Naive thymus-derived CD8-positive, alpha-beta T cell (primary cell): ENCODE measurements at places on chromosomes 3 and 15.

DNA sequence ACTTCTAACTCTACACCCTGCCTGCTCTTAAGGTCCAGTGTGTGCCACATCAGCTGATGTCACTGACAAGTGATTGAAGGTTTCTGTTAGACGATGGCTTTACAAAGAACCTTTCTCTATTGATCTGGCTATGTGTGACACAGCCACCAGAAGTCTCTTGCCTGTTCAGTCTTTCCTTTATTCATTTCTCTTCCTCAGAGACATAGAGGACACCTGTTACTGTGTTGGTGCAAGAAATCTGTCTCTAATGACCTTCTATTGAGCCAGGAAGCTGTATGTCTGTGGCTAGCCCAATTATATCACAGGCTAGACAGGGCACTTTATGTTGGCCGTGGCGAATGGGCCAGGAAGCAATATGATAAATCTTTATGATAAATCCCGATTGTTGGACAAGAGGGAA, 173.3 kb upstream of the GAP43 start:
- no peaks in the 10 kb centered on the region for H3K36me3 ChIP-seq
- no peak for DNase-seq
- peaks cover 2% of the 10 kb centered on the region for H3K27me3 ChIP-seq
- no peaks in the 10 kb centered on the region for H3K4me1 ChIP-seq
- no peak overlapping the region for H3K27ac ChIP-seq
- H3K4me3 ChIP-seq: no peak overlapping the region

DNA sequence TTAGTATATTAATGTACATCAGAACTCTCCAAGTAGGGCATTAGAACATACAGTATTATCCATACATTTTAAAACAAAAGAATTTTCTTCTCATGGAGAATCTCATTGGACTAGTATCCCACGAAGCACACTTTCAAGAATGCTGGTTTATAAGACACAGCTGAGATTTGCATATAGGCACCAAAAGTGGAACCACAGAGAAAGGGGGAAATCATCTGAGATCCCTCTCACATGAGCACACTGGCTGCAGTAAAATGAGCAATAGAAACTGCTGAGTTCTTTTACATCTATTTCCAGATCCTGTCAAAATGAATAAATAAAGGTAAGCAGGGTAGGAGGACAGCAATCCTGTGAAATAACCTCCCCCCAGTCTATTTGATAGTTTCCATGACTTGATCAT, 665.3 kb downstream of the FHIT start:
- no peak for DNase-seq
- H3K4me3 ChIP-seq: no peak overlapping the region
- H3K36me3 ChIP-seq: no peaks in the 10 kb centered on the region
- no peak overlapping the region for H3K27ac ChIP-seq
- H3K27me3 ChIP-seq: no peaks in the 10 kb centered on the region
- H3K4me1 ChIP-seq: no peaks in the 10 kb centered on the region

DNA sequence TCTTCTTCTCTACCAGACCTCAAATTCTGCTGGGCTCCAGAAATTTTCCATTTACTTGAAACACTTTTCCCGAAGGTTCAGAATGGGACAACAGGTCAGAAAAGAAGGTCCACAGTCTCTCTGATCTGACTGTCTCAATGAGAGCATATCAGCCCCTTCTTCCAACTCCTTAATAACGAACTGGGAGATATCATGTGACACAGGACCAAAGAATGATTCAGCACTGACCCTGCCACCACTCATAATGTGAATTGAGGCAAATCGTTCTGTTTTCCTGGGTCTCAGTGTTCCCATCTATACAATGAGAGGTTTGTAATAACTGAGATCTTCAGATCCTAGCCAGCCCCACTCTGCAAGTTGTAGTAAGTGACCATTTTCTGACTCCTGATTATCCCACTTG, 500.5 kb downstream of the NTRK3 start:
- no peaks in the 10 kb centered on the region for H3K4me1 ChIP-seq
- no peak for DNase-seq
- H3K27ac ChIP-seq: no peak overlapping the region
- peaks cover 2% of the 10 kb centered on the region for H3K27me3 ChIP-seq

DNA sequence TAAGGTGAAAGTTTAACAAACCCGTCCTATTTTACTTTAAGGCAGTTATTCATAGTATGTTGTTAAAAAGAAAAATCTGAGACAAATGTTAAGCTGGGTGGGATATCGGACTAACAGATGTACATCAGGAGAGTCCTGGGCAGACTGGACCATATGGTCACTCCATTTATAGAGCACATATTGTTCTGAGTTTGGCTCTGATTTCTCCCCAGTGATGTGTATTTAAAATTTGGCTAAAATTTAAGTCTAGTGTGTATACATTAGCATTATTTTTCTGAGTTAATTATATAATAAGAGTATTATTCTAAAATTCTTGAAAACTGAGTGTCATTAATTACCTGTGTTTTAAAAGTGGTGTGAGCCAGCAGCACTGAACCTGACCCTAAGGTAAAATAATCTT, 6.1 kb downstream of the GMPS start:
- DNase-seq: no peak
- peaks cover 67% of the 10 kb centered on the region for H3K4me1 ChIP-seq
- no peaks in the 10 kb centered on the region for H3K27me3 ChIP-seq
- peaks cover 4% of the 10 kb centered on the region for H3K36me3 ChIP-seq

DNA sequence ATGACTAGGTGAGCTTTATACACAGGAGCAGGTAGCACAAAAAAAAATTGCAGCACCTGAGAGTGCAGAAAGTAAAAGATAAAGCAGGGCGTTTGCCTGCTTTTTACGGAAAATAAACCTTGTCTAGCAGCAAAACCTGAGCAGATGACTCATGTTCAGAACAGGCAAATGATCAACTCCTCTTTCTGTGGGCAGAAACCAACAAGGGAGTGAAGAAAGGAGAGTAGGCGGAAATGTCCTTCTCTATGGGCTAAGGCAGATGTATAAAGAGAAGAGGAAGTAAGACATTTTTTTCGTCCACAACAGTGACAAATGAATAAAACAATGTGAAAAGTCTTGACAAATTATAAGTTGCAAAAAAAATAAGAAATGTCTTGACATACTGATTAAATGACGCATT, 24.5 kb upstream of the GMNC start:
- DNase-seq: no peak
- H3K36me3 ChIP-seq: no peaks in the 10 kb centered on the region
- H3K27me3 ChIP-seq: no peaks in the 10 kb centered on the region
- no peak overlapping the region for H3K4me3 ChIP-seq

DNA sequence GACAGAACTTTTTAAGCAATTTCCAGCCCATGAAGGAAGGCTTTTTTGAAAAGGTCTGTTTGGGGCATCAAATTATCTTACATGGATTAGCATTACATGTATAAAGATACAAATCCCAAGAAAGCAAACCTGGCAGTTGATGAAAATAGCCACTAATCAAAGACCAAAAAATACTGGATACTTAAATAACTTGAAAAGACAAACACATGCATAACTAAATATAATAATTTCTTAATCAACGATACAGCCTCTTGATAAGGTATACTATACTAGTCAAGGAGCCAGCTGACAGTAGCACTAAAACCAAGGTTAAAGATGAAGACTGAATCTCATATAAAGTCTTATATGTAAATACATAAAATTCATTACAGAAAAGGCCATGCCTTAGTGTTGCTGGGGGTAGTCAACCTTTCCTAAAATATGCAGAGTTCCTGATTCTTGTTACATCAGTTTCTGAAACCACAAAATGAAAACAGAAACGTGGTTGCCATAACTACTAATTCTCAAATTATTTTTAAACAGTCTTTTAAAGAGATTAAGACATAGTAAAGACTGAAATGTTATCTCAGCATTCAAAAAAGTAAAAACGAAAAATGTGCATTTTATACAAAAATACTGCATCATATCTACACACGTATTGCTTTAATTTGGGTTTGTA, 2.0 kb downstream of the ANKRD28 start:
- DNase-seq: no peak
- H3K4me1 ChIP-seq: peaks cover 81% of the 10 kb centered on the region
- H3K27ac ChIP-seq: peak overlapping the region; percentile 13
- H3K4me3 ChIP-seq: no peak overlapping the region
- H3K36me3 ChIP-seq: peaks cover 33% of the 10 kb centered on the region

DNA sequence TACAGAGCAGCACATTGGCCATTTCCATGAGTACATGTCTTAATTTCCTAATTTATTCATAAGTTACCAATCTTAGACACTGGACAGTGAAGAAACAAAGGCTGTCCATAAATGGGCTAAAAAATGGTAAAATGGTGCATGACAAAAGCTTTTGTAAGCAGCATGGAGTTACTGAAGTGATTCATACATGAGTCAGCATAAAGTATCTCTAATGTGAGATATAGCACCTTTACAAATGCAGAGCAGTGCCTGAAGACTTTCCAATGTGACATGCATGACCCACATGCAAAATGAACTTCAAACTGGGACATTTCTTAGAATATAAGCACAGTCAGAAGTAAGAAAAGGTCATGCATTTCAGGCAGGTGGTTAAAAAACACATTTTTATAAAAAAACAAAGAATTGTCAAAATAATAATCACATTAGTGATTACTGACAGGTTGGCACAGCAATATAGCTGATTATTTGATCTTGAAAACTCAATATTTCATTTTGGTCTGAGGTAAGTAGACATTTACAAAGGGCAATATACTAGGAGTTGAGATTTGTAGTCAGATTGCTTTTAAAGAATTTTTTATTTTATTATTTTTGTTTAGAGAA, 299.3 kb downstream of the PLCL2 start:
- no peak overlapping the region for H3K27ac ChIP-seq
- peaks cover 6% of the 10 kb centered on the region for H3K4me1 ChIP-seq
- DNase-seq: no peak
- peaks cover 36% of the 10 kb centered on the region for H3K36me3 ChIP-seq
- no peaks in the 10 kb centered on the region for H3K27me3 ChIP-seq
- no peak overlapping the region for H3K4me3 ChIP-seq

- no peaks in the 10 kb centered on the region for H3K36me3 ChIP-seq
- peak overlapping the region; percentile 82 for H3K27ac ChIP-seq
- no peaks in the 10 kb centered on the region for H3K27me3 ChIP-seq
- H3K4me3 ChIP-seq: no peak overlapping the region
- H3K4me1 ChIP-seq: peaks cover 56% of the 10 kb centered on the region
Measured at GRCh38 chr15:38613085-38613484, 48.5 kb upstream of the RASGRP1 start.

GRCh38 chr3:146585156-146585555, 20.0 kb downstream of the PLSCR5 start:
- peaks cover 7% of the 10 kb centered on the region for H3K27me3 ChIP-seq
- no peak overlapping the region for H3K4me3 ChIP-seq
- no peaks in the 10 kb centered on the region for H3K4me1 ChIP-seq
- DNase-seq: no peak
- H3K27ac ChIP-seq: no peak overlapping the region

DNA sequence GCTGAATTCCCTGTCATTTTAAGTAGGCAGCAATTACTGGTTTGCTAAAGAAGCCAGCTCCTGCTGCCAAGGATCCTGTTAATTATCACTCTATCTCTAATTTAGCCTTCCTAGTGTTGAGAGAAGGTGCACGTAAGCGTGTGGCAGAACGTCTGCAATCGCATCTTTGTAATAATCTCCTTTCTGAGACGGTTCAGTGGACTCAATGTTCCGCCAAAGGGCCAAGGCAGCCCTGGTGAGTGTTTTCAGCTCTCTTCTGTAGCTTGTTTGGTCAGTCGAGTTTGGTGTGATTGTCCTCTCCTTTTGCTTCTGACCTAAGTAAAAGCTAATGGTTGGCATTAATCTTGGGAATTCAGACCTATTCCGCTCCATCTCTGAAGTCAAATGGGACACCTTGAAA, 24.2 kb downstream of the MITF start:
- H3K4me3 ChIP-seq: no peak overlapping the region
- no peak for DNase-seq
- H3K27ac ChIP-seq: no peak overlapping the region

GRCh38 chr3:108021131-108021530, 69.7 kb downstream of the CD47 start:
- no peaks in the 10 kb centered on the region for H3K36me3 ChIP-seq
- no peak overlapping the region for H3K4me3 ChIP-seq
- no peak overlapping the region for H3K27ac ChIP-seq
- peaks cover 3% of the 10 kb centered on the region for H3K27me3 ChIP-seq
- H3K4me1 ChIP-seq: peaks cover 14% of the 10 kb centered on the region

- DNase-seq: no peak
- no peaks in the 10 kb centered on the region for H3K36me3 ChIP-seq
- no peak overlapping the region for H3K27ac ChIP-seq
- no peaks in the 10 kb centered on the region for H3K4me1 ChIP-seq
- H3K27me3 ChIP-seq: peaks cover 12% of the 10 kb centered on the region
Measured at GRCh38 chr3:123044981-123045763, 17.6 kb upstream of the SEMA5B start.

DNA sequence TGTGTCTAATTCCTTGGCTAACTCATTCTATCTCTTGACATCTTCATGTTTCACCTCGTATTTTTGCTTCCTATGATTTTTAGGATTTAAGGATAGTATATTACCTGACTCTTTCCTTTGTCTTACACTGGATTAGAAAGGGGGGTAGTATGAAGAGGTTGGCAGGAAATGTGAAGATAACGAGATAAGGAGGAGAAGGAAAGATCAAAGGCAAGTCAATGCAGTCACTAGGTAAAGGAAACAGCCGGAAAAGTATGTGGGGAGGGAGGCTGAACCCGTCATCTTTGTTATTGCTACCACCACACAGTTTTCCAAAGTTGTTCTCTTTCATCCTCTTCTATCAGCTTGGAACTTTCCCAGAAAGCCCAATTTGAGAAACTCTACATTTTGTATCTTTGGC, 90.6 kb downstream of the SLC9A9 start:
- no peaks in the 10 kb centered on the region for H3K27me3 ChIP-seq
- no peak overlapping the region for H3K4me3 ChIP-seq
- no peaks in the 10 kb centered on the region for H3K36me3 ChIP-seq
- no peak overlapping the region for H3K27ac ChIP-seq
- DNase-seq: no peak

DNA sequence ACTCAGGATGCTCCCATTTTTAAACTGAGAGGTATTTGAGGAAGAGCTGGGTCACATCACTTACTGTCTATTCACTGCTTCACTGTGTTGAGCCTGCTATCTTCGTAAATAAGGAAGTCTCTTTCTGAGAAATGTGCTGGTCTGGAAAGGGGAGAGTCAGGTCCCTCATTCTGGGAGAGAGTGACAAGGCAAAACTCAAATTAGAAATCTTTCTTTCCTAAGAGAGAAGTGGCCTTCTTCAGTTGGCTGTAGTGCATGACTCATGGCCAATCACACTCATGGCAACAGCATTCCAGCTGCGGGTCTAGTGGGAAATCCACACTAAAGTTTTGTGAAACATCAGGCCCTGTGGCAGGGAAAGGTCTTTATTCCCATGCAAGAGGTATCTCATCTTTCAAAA, 11.5 kb upstream of the TIMP4 start:
- no peak overlapping the region for H3K4me3 ChIP-seq
- DNase-seq: no peak
- H3K27me3 ChIP-seq: no peaks in the 10 kb centered on the region
- H3K36me3 ChIP-seq: peaks cover 12% of the 10 kb centered on the region
- H3K4me1 ChIP-seq: no peaks in the 10 kb centered on the region
- H3K27ac ChIP-seq: no peak overlapping the region
